ENCODE measurements at places on chromosomes 6 and 20.

DNA sequence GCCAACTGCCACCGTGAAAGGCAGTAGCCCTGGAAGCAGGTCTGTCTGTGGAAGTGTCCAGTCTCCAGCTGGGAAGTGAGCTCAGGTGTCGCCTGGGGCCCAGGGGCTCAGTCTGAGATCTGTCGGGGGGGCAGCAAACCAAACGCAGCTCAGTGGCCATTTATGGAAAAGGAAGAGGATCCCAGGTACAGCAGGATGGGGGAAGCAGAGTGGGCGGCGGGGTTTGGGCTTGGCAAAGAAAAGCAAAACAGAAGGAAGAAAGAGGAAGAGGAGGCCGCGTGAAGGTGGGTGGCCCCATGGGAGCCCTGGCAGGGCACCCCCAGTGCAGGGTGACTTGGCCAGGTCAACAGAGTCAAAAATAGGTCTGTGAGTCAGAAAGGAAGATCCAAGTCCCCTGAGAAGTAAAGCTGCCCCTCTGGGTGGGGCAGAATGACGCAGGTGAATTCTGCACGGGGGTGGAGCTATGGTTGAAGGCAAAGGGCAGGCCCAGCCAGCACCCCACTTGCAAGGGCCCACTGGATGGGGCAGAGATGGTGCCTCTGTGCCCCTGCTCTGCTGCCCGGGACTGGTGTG is 5.3 kb downstream of the PXDC1 start:
- DNase-seq: no peak

DNA sequence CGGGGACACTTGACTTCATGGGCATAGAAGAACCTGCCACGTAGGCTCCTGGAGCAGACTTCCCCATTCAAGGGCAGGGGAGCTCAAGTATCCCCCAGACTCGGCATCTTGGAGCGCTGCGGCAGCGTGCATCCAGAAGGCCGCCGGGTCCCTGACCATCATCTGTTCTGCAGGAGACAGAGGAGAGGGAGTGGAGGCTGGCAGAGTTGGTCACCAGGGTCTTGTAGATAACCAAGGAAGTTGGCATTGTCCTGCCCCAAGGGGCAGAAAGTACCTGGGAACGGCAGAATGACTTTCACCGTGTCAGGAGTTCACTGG is 82.8 kb downstream of the TCP11 start:
- no peak for DNase-seq

GRCh38 chr6:35237476-35237875 is 22.1 kb upstream of the ZNF76 start:
- DNase-seq: no peak

- DNase-seq: no peak
These were observed 84.3 kb downstream of the ZHX3 start for GRCh38 chr20:41232973-41233926.

DNA sequence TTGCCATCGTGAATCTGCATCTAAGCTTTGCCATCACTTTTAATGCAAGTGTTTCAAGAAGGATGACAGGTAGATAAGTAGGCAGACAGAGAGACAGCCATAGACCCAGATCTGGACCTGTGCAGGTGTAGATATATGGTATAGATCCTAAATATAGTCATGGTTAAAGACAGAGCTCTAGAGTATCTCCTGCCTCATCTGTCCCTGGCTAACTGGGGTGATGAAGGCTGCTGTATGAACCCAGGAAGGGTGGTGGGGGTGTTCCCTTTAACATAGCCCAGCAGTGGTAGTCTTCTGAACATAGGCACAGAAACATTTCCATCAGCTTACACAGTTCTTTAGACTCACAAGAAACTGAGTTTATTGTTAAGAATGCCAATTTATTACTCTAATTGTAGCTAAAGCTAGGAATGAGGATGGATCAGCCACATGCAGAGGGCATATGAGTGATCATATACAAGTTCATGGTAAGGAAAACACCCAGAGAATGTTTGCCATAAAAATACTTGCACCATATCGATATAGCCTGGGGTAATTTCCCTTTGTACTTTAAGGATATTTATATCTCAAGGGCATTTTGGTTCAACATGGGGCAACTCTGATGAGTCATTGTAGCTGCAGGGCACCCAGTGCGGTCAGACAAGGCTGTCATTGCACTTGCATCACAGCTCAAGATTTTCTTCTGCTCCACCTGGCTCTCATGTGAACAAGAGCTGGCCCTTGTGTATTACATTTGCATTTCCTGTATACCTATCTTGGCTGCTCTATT is 587.2 kb downstream of the EPM2A start:
- no peak for DNase-seq

GRCh38 chr6:128659878-128660622 is 139.7 kb upstream of the PTPRK start:
- no peak for DNase-seq

DNA sequence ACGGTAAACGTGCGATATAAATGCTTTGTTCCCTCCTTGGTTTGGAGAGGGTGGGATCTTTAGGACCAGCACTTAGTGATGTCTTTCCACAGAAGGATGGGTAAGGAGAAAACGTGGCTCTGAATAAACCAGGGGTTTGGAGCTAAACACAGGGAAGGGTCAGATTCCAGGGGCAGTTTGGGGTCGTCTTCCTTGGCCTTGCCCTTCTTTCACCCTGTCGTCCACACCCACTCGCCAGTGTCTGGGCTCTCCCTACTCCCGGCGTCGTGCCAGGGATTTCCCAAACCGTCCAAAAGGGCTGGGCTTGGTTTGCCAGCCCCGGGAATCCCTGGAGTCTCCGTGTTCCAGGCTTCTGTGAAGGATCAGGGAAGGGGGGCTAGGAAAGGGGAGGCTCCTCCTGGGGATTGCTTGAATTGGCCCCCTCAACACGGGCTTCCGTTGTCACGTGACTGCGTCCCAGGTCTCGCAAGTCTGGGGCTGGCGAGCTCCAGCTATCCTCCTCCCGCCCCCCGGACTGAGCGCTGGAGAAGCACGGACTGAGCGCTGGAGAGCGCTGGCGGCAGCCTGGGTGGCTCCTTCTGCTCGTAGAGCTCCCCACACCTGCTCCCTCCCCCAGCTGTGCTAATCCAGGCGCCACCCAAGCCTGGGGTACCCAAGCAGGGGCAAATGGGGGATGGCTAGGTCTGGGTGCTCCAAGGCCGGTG is 9.4 kb upstream of the ARMC12 start:
- DNase-seq: no peak

DNA sequence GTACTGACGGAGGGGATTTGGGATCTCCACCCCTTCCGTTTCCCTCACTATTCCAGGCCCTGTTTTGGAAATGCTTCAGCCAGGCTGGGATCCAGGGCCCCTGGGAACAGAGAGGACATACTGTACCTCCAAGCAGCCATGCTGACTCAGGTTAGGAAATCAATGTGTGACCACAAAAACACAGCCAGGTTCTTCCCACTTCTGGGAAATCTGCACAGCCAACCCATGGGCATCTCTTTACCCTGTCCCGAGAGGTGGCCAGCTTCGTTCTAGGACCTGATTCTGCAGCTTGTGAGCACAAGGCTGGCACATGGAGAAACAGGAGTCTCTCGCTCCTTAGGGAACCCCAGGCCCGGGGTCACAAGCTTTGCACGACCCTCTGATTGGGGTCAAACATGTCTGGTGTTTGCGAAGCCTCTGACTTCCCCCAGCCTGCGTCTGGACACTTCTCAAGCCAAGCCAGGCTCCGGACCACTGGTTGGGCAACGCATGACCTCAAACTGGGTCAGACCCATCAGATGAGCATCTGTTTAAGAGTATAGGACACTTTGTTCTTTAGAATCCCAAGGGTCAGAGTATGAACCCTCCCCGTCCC is 8.3 kb upstream of the TTPAL start:
- no peak for DNase-seq

- no peak for DNase-seq
These were observed 19.5 kb downstream of the SLC22A1 start for GRCh38 chr6:160141001-160141726.

DNA sequence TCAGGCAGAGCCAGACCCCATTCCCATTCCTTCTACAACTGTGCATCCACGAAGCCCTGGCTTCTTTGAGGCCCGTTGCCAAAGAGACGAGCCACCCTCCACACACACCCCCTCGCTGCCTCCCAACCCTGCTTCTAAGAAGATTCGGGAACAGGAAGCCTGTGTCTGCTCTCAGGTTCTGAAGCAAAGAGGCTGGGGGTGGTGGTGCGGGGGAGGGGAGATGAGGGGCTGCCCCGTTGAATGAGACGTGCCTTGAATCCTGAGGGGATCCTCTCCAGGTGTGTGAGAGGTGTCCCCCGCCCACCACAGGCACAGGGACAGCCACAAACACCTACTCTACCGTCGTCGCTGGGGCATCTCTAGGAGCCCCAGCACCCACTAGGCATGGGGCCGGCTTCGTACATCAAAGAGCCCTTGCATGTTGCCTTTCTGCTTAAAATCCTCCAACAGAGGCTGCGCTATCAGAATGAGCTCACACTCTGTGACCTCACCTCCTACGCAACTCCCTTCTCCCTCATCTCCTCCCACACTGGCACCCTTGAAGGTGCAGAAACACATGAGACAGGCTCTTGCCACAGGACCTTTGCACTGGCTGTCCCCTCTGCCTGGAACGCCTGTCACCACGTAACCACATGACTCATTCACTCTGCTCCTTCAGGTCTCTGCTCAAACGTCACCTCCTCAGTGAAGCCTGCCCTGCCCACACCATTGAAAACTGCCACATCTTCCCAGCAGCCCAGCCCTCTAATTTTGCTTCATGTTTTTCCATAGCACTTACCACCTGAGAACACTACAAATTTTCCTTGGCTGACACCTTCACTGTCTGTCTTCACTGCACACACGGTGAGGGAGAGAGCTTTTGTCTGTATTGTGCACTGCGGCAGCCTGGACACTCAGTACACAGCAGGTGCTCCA is 58.5 kb downstream of the PREX1 start:
- DNase-seq: peak; percentile 81

DNA sequence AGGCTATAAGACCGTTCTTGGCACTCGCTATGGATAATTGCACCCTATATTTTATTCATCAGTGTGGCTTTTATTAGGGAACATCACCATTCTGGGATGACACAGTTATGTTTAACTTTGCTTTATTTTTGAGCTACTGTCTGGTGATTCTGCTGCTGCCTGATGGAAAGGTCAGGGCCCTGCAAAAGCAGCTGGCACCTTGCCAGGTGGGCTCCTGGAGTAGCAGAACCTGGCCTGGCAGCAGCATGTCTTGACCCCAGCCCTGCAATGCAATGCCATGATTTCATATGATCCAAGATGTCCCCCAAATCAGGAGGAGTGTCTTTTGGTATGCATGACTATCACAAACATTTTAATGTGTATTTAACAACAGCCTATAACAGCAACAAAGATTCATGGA is 228.4 kb upstream of the RSPO3 start:
- no peak for DNase-seq

- no peak for DNase-seq
These were observed 229.4 kb upstream of the PLN start for GRCh38 chr6:118318648-118319047.

DNA sequence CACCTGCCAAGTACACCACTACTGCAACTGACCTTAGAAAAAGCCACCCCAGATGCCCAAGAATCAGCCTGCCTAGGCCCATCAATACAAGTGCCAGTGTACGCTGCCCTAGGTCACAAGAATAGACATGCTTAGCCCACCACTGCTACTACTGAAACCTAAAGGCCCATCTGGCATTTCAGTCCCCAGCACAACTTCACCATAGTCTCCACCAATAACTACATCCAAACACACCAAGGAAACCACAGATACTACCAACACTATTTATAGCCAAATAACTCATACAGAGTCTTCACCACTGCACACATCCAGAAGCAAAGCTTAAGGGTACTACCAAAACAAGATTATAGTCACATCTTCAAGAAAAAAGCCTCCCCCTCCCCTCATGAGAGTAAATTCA is 28.2 kb downstream of the TREML4 start:
- no peak for DNase-seq

GRCh38 chr20:23101696-23102406 is 15.7 kb upstream of the CD93 start:
- no peak for DNase-seq

- DNase-seq: no peak
These were observed 5.8 kb upstream of the ME1 start for GRCh38 chr6:83436674-83437073.

GRCh38 chr6:27562027-27562410 is 89.1 kb upstream of the ZNF184 start:
- no peak for DNase-seq

DNA sequence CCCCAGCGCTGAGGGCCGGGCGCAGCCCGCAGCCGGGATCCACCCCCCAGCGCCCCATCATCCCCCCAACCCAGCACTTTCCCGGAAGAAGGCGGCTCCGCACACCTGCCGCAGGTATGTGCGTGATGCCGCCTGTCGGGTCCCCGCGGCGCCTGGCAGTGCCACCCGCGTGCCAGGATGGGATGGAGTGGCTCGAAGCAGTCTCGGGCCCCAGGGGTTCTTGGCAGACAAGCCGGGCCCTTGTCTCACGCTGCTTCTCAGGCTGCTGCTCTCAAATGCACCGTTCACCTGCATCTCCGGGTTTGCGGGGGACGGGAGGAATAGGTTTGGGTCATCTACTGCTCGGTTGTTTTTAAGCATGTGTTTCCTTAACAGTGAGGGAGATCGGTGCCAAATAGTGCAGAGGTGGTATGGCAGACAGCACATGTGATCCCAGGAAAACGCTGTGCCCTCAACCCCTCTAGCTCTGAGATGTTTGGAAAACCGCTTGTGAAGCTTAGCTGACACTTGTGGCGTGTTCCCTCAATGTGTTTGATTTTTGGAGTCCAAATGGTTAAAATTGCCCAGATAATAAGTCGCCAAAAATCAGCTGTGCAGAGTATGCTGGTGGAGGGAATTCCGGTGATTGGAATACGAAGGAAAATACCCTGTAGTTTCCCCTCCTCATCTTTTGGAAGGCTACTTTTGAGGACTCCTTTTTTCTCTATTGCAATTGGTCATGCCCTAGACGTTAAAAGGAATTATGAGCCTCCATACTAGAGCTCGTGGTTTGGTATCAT is 926 bp downstream of the MYLIP start:
- no peak for DNase-seq

DNA sequence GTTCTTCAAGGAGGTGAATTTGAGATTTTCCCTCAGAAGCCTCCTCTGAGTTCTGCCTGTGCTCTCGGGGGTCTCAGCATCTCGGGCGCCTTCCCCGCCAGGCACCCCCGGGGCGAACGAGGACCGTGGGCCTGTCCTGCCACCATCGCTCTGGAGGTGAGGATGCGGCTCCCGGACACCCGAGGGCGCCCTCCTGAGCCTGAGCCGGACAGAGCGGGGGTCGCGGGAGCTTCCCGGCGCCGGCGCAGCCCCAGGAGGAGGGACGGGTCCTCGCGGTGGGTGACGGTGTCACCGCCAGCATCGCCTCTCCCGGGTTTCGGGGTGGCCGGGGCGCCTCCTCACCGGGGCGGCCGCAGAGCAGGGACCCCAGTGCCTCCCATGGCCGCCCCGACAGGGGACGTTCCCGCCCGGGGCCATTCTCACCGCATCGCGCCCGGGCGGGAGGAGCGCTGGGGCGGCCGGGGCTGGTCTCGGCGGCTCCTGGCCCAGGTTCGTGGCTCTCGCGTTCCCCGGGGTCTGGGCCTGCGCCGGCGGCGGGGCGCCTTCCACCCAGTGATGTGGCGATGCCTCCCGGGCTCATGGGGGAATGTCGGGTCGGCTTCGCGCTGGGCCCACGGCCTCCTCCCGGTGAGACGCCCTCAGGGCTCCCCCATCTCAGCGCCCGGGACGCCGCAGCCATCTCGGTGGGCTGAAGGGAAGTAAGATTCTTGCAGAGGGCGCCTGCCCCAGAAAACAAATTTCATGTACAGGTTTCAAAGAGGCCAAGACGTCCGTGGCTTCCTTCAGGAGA is 210.5 kb downstream of the ERMARD start:
- DNase-seq: peak; percentile 18

GRCh38 chr20:63082308-63082938 is 75.7 kb upstream of the BHLHE23 start:
- DNase-seq: peak; percentile 30

- DNase-seq: no peak
These were observed 32.1 kb upstream of the ID4 start for GRCh38 chr6:19805129-19805481.

GRCh38 chr6:84688141-84688873 is 76.1 kb downstream of the TBX18 start:
- no peak for DNase-seq
